ENCODE measurements at places on chromosomes 5 and 9.

- peak; percentile 33 for DNase-seq
Measured at GRCh38 chr5:151083081-151083676, 2.3 kb upstream of the TNIP1 start.

GRCh38 chr9:133227242-133227860 is 18.3 kb upstream of the OBP2B start:
- DNase-seq: no peak

DNA sequence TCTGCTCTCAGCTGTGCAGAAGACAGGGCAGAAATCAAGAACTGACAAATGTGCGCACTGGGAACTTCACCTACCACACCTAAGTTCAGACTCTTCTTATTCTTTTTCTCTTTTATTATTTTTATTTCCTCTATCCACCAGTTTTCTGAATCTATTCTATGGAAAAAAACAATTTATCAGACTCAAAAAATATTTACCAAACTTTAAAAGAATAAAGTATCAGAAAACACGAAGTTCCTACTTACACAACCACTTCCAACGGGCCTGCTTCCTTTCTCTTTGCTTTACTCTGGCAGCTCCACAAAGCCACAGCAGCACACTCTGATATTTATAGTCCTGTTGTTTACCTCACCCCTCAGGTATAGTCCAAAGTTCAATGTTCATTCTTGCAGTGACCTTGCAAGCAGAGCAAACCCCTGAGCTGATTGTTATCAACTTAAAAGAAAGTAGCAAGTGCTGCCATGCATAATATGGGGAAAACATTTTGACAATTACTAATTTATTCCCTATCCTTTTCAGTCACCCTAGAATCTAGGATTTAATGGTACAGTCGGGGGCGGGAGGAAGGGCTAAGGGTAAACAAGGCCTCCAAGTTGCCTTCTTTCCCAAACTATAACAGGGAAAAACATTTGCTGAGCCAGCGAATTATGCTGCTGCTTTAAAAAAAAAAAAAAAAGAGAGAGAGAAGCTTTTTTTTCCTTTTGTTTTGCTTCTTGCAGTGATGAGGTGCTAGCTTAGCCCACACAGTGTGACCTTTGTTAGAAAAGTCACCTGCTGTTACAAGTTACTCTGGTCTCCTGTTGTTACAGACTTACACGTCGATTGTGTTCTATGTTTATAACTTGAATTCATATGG is at the start of gene SELENOP:
Gene SELENOP (minus strand): TSS at position 302 of the 856 bp plus-strand sequence. CDS start 3,539 bp downstream, outside the sequence.
- no peak for DNase-seq

DNA sequence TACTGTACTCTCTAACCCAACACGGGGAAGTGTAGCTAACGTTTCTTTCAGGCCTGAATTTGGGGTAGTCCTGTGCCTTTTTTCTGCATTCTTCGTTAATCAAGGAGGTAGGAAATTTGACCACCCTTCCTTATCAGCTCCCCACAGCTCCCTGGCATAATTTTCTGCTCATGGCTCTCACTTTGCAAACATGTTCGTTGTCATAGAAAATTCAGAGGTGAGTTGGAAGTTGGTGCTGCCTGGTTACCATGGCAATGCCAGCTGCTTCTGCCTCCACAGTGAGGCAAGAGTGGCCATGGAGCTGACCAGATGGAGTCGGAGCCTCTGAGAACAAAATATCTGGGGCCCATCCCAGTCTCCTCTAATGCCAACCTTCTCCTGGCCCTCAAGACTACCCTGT is 116.6 kb upstream of the BOD1 start:
- DNase-seq: no peak

DNA sequence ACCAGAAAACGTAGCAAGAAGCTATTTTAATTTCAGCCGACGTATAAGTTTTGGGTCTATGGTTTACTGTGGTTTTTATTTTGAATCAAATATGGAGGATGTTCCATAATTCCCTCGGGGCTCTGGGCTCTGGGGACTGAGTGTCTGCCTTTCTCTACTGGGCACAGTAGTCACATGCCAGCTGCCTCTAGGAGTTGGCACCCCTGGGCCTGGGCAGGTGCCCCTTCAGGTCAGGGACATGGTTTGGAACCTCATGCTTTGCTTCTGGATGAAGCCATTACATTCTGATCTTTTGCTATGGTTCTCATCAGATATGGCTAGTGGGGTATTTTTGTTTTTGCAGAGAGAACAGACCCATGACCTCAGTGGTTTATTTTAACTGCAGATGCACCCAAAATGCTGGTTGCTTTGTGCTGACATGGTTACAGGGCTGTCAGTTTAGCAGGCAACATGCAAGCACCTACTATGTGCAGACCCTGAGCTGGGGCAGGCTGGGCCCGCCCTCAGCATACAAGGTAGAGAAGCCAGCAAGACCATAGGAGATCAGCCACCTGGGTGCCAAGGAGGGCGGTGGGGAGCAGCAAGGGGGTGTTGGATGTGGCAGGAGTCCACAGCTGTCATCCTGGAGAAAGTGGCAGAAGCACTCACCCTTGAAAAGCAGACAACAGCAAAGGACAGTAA is 54.5 kb upstream of the PSD2 start:
- no peak for DNase-seq

GRCh38 chr5:110625376-110625999 is 101.0 kb downstream of the TMEM232 start:
- DNase-seq: no peak

GRCh38 chr5:43802651-43803050 is 199.7 kb downstream of the NNT start:
- no peak for DNase-seq
